IMR-90 (cell line): ENCODE measurements at places on chromosomes 16 and 17. TPM values are rescaled to one million over a fixed set of nuclear protein-coding genes. Genes with fewer than 3 reads are reported as not detected.
A peak's percentile ranks its signal among the peaks of the same experiment; 100 is the strongest.

Gene NPIPA2
- not detected in 2 replicates for total RNA-seq

Gene ADAMTS18
- not detected in 2 replicates for total RNA-seq

- DNase-seq = no peak
Observed at GRCh38 chr17:55418369-55419268, 3.0 kb downstream of the MMD start.

DNA sequence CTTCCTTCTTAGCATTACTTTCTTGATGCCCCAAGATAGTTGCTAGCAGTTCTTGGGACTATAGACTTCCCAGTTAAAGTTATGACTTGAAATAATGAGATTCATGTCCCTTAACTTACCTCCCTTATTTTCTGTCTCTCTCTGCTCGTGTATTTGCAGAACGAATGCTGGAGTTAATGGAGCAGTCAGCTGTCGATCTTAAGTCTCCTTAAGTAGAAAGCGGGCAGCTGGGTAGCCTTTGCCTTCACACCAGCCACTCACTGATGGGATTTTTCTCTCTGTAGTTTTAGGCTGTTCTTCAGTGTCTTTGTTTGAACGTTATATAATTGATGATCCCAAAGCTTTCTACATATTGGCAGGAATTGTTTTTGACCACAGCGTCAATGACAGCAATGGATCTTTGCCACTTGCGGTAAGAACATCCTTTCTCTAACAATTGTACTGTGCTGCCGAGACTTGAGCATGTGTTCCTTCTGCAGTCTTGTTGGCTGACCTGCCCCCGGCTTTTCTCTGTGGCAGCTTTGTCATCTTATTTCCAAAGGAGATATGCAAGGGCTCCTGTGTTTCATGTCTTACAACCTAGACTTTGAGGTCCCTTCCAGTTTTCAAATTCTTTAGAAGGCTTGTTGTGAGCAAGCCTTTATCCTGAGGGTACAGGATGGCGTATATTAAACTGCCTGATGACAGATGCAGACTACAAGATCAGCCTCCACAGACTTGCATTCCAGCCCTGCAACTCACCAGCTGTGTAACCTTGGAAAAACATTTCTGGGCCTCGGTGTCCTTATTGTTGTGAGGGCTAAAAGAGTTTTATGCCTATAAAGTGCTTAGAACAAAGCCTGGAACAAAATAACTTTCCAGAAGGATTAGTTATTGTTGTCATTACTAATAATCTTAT, 25.1 kb upstream of the ABCA3 start:
- DNase-seq = peak; percentile 70

- no peak for DNase-seq
Observed at GRCh38 chr17:51730303-51731050, 428.0 kb downstream of the CA10 start.

DNA sequence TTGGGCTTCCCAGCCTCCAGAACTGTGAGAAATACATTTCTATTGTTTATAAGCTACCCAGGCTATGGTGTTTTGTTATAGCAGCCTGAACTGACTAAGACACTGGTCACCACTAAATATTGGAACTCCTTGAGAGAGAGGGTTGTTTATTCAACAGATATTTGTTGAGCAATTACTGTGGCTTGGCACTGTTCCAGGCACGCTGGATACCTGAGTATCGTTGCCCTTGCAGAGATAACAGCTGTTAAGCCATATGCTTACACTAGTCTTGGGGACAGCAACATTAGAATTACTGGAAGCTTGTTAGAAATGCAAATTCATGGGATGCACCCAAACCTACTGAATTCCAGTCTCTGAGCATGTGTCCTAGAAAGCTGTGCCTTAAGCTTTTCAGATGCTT, 230.7 kb downstream of the HS3ST4 start:
- DNase-seq = no peak

DNA sequence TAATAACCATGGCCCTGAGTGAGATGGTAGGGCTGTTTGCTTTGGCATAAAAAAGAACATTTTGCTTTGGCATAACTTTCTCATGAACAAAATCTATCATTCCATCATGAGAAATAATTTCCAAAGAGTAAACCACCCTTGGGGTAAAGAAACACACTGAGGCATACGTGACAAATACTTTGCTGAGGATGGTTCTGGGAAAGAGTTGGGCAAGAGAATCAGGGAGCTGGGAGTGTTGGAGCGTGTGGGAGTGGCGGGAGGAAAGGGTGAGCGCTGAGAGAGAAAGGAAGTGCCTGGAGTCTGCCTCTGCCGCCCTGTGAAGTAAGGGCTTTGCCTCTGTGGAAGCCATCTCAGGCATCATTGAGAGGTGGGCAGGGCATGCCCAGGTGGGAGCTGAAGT, 60.2 kb upstream of the ARHGAP44 start:
- no peak for DNase-seq

GRCh38 chr16:50881956-50882355, 140.1 kb downstream of the CYLD start:
- no peak for DNase-seq

GRCh38 chr17:14579716-14580115, 278.8 kb downstream of the HS3ST3B1 start:
- no peak for DNase-seq

DNA sequence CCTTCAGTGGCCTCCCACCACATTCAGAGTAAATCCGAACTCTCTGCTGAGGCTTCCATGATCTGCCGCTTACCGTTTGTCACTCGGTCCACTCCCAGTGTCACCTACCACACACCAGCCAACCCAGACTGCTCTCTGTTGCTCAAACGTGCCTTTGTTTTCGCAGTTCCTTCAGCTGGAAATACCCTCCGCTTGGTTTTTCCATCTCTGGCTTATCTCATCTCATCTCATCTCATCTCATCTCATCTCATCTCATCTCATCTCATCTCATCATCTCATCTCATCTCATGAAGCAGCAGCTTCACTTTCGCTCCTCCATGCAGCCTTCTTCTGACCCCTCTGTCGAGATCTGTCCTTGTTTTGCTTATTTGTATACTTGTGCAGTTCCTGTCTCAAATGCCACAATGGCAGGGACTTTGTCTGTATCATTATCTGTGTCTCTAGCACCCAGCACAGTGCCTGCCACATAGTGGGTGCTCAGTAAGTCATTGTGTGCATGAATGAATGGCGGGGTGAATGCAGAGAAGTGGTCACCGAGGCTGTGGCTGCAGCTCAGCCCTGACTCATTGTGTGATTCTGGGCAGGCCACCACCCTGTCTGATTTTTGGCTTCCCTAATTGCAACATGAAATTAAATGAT, 3.8 kb upstream of the SNX20 start:
- DNase-seq = no peak
